ENCODE measurements at places on chromosomes 3 and 15. TPM values are rescaled to one million over a fixed set of nuclear protein-coding genes. Genes with fewer than 3 reads are reported as not detected.

Gene C3orf49
- not detected for total RNA-seq

Gene ST8SIA2
- not detected for total RNA-seq

Gene TOMM70
- total RNA-seq, result 32.0 TPM

- no peaks in the 10 kb centered on the region for H3K4me1 ChIP-seq
- no peak for DNase-seq
- H3K4me3 ChIP-seq, result no peak overlapping the region
- no peak overlapping the region for H3K27ac ChIP-seq
Measured at GRCh38 chr3:167350245-167350862, 29.7 kb downstream of the ZBBX start.

GRCh38 chr3:18946524-18946923 is 201.8 kb upstream of the KCNH8 start:
- no peaks in the 10 kb centered on the region for H3K27me3 ChIP-seq
- no peaks in the 10 kb centered on the region for H3K4me1 ChIP-seq
- H3K27ac ChIP-seq, result no peak overlapping the region
- H3K36me3 ChIP-seq, result no peaks in the 10 kb centered on the region

- peaks cover 5% of the 10 kb centered on the region for H3K4me1 ChIP-seq
- H3K4me3 ChIP-seq, result no peak overlapping the region
- no peak overlapping the region for H3K27ac ChIP-seq
- H3K36me3 ChIP-seq, result no peaks in the 10 kb centered on the region
Measured at GRCh38 chr3:125443923-125444322, 68.8 kb upstream of the ZNF148 start.

DNA sequence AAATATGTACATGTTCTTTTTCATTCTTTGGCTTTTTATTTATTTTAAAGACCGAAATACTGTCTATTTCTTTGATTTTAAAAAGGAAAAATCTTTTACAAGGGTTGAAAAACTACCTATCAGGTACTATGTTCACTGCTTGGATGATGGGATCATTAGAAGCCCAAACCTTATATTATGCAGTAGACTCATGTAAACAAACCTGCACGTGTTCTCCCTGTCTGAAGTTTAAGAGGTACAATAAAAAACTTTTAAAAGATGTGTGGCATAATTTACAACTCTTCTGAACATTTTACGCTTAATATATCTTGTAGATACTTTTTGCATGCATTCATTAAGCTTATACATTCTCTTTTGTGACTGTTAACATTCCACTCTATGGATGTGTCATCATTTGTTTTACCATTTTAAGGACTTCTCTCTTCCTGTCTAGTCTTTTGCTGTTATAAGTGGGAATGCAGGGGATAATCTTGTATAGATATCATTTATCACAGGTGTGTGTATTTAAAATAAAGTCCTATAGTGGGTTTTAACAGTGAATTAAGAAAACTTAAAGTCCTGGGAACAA is 6.2 kb downstream of the MGA start:
- H3K36me3 ChIP-seq, result no peaks in the 10 kb centered on the region
- H3K4me1 ChIP-seq, result peaks cover 19% of the 10 kb centered on the region
- H3K4me3 ChIP-seq, result no peak overlapping the region

GRCh38 chr3:70824773-70825172 is 512.3 kb upstream of the MDFIC2 start:
- no peak for DNase-seq
- no peaks in the 10 kb centered on the region for H3K36me3 ChIP-seq
- peaks cover 14% of the 10 kb centered on the region for H3K4me1 ChIP-seq
- H3K4me3 ChIP-seq, result no peak overlapping the region

- no peak overlapping the region for H3K4me3 ChIP-seq
- peaks cover 7% of the 10 kb centered on the region for H3K27me3 ChIP-seq
- H3K4me1 ChIP-seq, result peaks cover 15% of the 10 kb centered on the region
- H3K27ac ChIP-seq, result no peak overlapping the region
Measured at GRCh38 chr3:59101231-59101736, 51.5 kb upstream of the CFAP20DC start.

DNA sequence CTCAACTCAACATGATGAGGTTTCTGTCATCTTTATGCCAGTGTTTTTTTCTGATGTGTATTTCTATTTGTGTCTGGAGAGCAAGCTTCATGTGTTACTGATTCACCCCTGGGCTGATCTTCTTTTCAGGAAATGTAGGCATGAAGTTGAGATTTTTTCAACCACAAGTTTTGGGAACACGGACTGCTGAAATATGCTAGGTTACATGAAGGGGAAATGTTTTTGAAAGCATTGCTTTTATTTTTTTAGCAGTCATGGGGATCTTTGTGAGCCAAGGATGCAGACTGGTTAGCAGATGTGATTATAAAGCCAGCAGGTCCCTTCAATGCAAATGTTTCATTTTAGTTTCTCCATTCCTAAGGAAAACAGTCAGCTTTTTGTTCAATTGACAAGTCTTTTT is 219.3 kb upstream of the COL8A1 start:
- H3K4me1 ChIP-seq, result no peaks in the 10 kb centered on the region
- DNase-seq, result no peak
- H3K4me3 ChIP-seq, result no peak overlapping the region
- H3K36me3 ChIP-seq, result no peaks in the 10 kb centered on the region
- H3K27me3 ChIP-seq, result no peaks in the 10 kb centered on the region

GRCh38 chr15:89654847-89655805 is at the start of gene KIF7:
Gene KIF7, minus strand, starts transcription at chr15:89655467. Its CDS starts 2,537 bp downstream, at chr15:89652930.
- H3K4me3 ChIP-seq, result peak within 1 kb of the TSS; percentile 73
- H3K27me3 ChIP-seq, result no peaks in the 10 kb centered on the region
- DNase-seq, result no peak
- H3K4me1 ChIP-seq, result peaks cover 9% of the 10 kb centered on the region
- peak within 1 kb of the TSS; percentile 66 for H3K27ac ChIP-seq

- no peak overlapping the region for H3K4me3 ChIP-seq
- no peaks in the 10 kb centered on the region for H3K27me3 ChIP-seq
- DNase-seq, result no peak
- peak overlapping the region; percentile 50 for H3K27ac ChIP-seq
- H3K4me1 ChIP-seq, result peaks cover 27% of the 10 kb centered on the region
Measured at GRCh38 chr3:193885832-193886231, 250.1 kb upstream of the HES1 start.

GRCh38 chr15:23857028-23857641 is 170.0 kb upstream of the NDN start:
- no peak overlapping the region for H3K27ac ChIP-seq
- H3K36me3 ChIP-seq, result no peaks in the 10 kb centered on the region
- no peaks in the 10 kb centered on the region for H3K4me1 ChIP-seq
- no peak for DNase-seq
- no peaks in the 10 kb centered on the region for H3K27me3 ChIP-seq
- H3K4me3 ChIP-seq, result no peak overlapping the region

GRCh38 chr3:139218046-139218445 is 125.8 kb upstream of the MRPS22 start:
- H3K4me1 ChIP-seq, result no peaks in the 10 kb centered on the region
- H3K27ac ChIP-seq, result no peak overlapping the region
- no peaks in the 10 kb centered on the region for H3K36me3 ChIP-seq
- H3K4me3 ChIP-seq, result no peak overlapping the region
- DNase-seq, result no peak

DNA sequence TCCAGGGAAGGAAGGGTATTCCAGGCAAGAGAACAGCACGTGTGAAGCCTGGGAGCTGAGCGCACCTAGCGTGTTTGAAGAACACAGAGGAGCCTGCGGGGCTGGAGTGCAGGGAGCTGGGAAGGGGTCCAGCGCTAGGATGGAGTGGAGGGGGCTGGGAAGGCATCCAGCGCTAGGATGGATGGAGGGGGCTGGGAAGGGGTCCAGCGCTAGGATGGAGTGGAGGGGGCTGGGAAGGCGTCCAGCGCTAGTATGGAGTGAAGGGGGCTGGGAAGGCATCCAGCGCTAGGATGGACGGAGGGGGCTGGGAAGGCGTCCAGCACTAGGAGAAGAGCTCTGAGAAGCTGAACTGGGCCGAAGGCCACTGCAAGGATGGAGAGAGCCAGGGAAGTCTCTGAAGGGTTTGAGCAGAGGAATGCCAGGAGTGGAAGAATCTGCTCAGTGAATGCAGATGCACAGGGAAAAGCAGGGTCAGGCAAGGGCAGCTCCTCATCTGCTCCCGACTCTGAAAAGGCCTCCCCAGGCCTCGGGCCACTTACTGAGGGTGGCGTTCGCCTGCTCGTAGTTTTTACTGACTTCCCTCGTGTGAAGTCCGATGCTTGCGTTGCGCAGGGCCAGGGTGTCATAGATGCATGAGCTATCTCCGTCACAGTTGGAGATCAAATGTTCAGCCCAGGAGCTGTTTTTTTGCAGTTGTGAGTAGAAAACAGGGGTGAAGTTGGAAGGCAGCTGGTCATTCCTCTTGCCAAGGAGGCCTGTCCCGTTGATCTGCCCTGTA is 39.8 kb downstream of the MUC20 start:
- H3K4me1 ChIP-seq, result peaks cover 17% of the 10 kb centered on the region
- no peak overlapping the region for H3K27ac ChIP-seq
- peaks cover 6% of the 10 kb centered on the region for H3K27me3 ChIP-seq
- DNase-seq, result no peak
- no peaks in the 10 kb centered on the region for H3K36me3 ChIP-seq
- no peak overlapping the region for H3K4me3 ChIP-seq

- no peaks in the 10 kb centered on the region for H3K36me3 ChIP-seq
- no peak overlapping the region for H3K27ac ChIP-seq
- DNase-seq, result no peak
- H3K27me3 ChIP-seq, result no peaks in the 10 kb centered on the region
- peaks cover 48% of the 10 kb centered on the region for H3K4me1 ChIP-seq
- no peak overlapping the region for H3K4me3 ChIP-seq
Measured at GRCh38 chr15:49145651-49146609, 9.5 kb downstream of the COPS2 start.

DNA sequence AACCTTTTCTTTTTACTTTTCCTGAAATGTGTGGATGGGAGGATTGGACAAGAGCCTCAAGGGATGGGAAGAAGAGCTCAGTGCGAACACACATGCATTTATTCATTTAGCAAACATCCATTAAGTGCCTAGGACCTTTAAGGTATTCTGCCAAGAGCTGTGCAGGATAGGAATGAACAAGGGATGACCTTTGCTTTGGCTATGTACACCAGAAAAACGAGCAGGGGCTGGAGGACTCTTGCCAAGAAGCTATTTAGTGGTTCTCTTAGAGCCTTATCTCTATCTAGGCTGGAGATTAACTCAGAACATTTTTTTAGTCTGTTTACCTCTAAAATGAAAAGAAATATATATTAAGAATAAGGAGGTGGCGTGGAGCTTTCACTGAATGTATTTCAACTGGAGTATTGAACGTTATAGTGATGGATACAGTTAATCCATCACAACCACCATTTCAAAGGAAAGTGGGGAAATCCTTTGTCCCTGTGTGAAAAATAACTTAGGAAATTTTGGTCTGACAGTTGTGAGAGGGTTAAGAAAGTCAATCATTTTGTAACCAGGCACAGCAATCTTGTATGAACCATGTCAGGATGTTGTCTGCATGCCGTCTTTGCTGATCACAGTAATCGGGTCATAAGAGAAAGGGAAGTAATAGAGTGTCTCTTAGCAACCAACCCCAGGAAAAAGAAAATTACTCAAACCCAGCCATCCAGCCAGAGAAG is 279.0 kb downstream of the LPP start:
- peak overlapping the region; percentile 65 for H3K27ac ChIP-seq
- H3K36me3 ChIP-seq, result no peaks in the 10 kb centered on the region
- DNase-seq, result no peak
- H3K4me1 ChIP-seq, result no peaks in the 10 kb centered on the region
- no peaks in the 10 kb centered on the region for H3K27me3 ChIP-seq

- H3K36me3 ChIP-seq, result peaks cover 52% of the 10 kb centered on the region
- peaks cover 2% of the 10 kb centered on the region for H3K4me1 ChIP-seq
- no peak for DNase-seq
- H3K4me3 ChIP-seq, result no peak overlapping the region
Measured at GRCh38 chr15:82138306-82138705, 92.5 kb upstream of the MEX3B start.

DNA sequence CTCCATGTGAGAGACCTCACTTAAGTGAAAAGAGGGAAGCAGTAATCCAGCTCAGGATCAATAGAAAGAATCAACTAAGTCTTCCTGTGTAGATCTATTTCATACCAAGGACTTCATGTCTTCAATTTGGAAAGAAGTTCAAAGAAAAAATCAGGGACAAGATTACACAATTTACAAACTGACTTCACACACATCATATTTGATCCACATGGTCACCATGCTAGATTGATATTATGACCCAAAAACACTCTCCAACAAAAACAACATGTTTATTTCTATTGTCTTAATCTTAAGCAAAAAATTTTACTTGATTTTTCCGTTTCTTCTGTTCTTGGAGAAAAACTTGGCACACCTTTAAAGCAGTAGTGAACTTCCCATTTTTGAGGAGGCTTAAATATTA is 76.3 kb downstream of the THBS1 start:
- H3K27ac ChIP-seq, result no peak overlapping the region
- no peaks in the 10 kb centered on the region for H3K4me1 ChIP-seq
- DNase-seq, result no peak
- H3K36me3 ChIP-seq, result no peaks in the 10 kb centered on the region
- no peaks in the 10 kb centered on the region for H3K27me3 ChIP-seq
